ENCODE measurements at places on chromosomes 16 and 17.

GRCh38 chr17:82502207-82502606, 17.3 kb upstream of the FOXK2 start:
- no peak for DNase-seq

- DNase-seq, result no peak
Measured at GRCh38 chr17:74210191-74211140, 2.9 kb upstream of the TTYH2 start.

GRCh38 chr16:46839986-46840443, 9.0 kb upstream of the C16orf87 start:
- DNase-seq, result no peak

DNA sequence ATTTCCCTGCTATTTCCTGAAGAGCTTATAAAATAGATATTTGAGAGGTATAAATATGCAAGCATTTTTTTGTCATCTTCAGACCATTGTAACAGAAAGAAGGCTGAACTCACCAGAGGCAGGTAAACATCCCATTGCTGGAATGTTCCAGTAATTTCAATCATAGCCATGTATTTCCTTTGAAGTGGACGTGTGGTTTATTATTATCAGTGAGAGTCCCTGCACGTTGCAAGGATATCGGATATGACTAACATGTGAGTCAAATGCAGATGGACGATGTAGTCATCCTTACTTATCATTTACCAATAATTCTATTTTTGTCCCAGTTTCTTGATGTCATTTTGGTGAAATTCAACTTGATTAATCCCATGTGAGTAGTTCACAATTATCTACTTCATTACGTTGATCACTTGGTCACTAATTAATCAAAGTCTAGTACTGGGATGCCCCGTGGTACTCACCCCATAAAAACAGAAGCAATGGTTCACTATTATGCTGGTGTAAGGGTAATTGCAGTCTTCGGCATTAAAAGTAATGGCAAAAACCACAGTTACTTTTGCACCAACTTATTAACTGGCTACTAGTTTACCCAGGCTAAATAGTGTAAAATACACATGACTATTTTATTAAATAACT, 89.5 kb downstream of the VAT1L start:
- peak; percentile 55 for DNase-seq

GRCh38 chr16:49701789-49702494, 154.0 kb downstream of the ZNF423 start:
- no peak for DNase-seq

DNA sequence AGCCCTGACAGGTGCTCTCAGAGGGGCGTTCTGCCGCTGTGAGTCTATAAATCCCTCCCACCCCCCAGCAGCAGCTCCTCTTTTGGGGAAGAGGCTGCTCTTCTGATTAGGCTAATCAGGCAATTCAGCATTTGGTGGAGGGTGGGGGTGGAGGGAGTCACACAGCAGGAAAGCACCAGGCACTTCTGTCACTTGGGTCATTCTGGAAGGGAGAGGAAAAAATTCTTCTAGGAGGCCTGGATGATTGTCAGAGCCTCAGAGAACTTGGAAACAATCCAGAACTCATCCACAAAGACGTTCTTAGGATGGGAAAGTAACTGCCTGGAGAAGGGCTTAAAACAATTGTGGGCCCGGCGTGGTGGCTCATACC, 7.3 kb upstream of the SSTR2 start:
- no peak for DNase-seq

DNA sequence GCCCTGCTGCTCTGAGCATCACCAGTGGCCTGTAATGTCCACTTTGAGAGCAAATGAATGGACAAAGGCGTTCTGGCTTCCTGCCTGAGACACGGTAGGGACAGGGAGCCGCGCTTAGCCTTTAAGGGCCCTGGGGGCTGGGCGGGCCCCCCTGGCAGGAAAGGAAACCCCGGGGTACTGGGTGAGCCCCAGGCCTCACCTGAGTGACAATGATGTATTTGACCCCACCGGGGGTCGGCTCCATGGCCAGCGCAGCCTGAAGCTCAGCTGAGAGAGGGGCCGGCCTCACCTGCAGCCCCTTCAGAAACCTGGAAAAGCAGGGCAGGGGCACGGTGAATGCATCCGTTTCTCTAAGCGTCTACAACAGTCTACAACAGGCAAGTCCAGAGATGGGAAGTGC, 2.2 kb upstream of the CYBA start:
- no peak for DNase-seq

- DNase-seq, result no peak
Measured at GRCh38 chr17:20087538-20088250, 78.5 kb downstream of the SPECC1 start.

DNA sequence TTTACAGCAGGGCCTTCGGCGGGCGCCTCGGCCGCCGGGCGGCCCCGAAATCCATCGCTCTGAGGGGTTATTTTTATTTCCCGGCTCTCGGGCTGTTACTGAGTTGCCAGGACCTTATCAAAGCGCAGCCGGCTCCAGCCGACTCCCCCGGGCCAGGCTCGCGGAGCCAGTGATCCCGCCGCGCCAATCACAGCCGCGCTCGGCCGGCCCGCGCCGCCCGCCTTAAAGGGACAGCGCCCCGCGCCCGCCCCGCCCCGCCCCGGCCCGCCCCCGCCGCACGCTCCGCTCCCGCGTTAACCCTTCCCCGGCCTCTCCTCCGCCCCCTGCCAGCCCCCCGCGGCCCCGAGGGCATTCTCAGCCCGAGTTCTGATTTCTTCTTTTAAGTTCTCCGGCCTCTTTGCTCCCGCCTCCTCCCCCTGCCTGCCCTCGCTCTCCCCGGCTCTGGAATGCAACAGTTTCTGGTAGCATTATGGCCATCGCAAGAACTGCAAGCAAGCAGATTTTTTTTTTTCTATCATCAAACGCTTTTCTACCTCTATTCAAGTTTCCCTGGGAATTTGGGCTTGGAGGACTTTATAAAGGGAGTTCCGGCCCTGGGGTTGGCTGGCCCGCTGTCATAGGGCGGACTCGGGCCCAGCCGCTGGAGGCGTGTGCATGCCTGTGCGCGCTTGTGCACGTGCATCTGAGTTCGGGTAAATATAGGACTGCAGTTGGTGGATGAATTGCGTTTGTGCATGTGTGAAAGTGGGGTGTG, at the start of gene AXIN2:
Gene AXIN2 (minus strand): TSS at position 197 of the 754 bp plus-strand sequence. CDS start 3,028 bp downstream, outside the sequence.
- DNase-seq, result peak; percentile 74

- no peak for DNase-seq
Measured at GRCh38 chr16:89957216-89957785, 8.7 kb downstream of the DEF8 start.

GRCh38 chr17:17848311-17849082, 11.7 kb upstream of the SREBF1 start:
- DNase-seq, result no peak

DNA sequence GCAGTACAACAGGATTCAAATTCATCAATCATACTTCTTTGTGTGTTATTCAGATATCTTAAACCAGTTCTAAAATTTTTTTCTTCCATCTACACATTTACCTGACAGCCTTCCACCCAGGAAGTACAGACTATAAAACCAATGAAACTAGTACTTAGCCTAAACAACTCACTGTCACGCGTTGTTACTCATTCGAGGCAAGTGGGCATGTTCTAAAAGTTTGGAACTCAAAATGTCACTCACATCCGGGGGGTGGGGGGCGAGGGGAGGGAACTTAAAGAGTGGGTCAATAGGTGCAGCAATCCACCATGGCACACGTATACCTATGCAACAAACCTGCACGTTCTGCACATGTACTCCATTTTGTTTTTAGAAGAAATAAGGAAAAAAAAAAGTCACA, 90.4 kb upstream of the PLEKHM1 start:
- no peak for DNase-seq

DNA sequence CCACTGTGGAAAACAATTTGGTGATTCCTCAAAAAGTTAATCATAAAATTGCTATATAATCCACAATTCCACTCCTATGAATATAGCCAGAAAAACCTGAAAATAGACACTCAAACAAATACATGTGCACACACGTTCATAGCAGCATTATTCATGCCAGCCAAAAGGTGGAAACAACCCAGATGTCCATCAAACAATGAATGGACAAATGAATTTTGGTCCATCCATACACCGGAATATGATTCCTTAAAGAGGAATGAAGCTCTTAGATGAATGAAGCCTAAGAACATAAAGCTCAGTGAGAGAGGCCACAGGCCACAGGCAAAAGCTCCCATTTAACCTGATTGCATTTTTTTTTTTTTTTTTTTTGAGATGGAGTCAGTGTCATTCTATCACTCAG, 114.6 kb upstream of the TNRC6C start:
- DNase-seq, result no peak

DNA sequence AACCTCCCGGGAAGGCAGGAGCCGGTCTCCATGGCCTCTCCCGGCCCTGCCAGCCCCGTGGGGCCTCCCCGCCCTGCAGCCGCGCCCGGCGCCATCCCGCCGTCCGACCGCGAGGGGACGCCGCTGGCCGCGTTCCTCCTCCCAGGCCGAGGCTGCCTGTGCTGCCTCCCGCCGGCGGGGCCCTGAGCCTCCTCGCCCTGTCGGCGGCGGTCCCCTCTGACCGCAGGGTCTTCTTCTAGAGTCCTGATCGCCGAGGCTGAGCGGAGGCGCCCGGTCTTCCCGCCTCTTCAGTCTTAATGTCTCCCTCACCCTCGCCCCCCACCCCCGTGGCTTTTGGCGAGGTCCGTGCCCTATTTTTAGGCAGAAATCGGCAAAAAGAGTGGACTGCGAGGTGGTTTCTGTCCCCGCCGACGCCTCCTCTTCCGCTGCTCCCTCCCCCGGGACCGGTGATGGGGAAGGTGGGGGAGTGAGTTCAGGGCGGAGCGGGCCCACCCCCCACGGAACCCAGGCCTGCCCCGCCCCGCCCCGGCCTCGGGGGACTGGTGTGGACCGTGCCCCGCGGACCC, 794 bp upstream of the CPNE7 start:
- peak; percentile 65 for DNase-seq

DNA sequence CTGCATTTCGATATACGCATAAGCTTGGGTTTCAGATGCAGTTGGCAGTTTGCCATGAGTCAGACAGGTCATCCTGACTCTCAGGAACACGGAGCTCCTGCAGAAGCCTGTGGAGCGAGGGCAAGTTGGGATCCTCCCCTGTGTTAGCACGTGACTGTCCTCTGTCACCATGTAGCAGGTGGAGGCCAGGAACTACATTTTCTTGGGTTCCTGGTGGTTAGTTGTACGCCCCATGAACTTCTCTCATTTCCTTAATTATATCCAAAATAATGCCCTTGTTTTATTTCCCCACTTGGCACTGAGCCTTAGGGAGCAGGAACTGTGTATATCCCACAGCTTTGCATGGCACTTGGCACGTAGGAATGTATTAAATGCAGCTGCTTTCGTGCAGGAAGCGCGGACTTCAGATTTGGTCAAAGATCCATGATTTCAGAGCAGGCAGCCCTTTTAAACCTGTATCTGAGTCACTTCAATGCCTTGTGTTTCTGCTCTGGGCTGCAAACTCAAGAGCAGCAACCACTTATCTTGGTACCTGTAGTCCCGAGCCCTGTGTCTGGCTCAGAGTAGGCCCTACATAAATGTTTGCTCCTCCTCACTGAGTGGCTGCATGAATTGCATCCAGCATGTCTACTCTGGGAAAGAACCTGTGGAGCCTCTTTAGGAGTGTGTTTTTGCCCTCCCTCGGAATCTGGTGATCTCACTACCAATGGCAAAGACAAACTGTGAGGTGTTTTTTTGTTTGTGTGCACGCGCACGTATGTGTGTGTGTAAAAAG, 428.4 kb downstream of the MAF start:
- no peak for DNase-seq

DNA sequence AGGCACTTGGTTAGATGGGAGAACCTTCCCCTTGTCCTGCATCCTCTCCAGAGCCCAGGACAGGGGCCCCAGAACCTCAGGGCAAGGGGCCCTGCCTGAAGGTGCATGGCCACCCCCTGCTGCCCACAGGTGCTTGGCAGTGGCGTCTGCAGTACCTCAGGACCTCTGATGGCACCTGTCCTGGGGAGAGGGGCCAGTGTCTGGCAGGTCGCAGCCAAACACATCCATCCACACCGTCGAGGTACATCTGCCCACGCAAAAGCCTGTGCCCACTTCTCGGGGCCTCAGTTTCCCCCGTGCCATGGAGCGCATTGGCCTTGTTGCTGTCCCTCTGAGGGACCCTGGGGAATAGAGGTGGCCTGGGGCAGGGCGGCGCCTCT, 9.3 kb downstream of the MAP2K3 start:
- no peak for DNase-seq

- no peak for DNase-seq
Measured at GRCh38 chr17:46764000-46764708, 54.3 kb downstream of the WNT3 start.

DNA sequence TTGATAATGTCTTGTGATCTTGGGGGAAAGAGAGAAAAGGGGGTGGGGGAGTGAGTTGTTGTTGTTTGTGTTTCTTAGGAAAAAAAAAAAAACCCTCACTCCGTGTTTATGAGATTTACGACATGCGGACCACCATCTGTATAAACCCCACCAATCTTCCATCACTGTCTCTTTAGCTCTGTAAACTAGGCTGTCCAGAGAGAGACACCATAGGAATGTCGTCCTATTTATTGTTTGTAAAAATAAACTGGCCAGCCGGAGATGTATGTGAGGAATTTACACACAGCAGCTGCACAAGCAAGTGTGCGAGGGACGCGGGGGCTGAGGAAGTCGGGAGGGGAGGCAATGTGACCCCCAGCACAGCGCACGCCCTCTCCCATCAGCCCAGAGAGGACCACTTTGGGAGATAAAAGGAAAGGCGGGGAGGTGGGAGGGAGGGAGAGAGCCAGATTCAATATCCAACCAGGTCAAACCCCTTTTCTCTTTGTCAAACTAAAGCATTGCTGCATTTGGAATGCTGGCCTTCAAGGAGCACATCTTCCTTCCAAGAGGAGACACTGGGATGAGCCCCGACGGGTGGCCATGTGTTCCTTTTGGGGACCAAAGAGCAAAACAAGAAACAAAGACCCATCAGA, 136.2 kb upstream of the SALL1 start:
- no peak for DNase-seq

- no peak for DNase-seq
Measured at GRCh38 chr17:6796017-6796886, 20.2 kb downstream of the FBXO39 start.

- peak; percentile 35 for DNase-seq
Measured at GRCh38 chr16:87203060-87203656, 114.0 kb downstream of the C16orf95 start.

GRCh38 chr17:57899822-57900221, 50.0 kb upstream of the MRPS23 start:
- no peak for DNase-seq

GRCh38 chr17:64420143-64420670, 28.7 kb upstream of the MILR1 start:
- peak; percentile 82 for DNase-seq

- no peak for DNase-seq
Measured at GRCh38 chr17:78658281-78658785, 81.1 kb upstream of the DNAH17 start.

- no peak for DNase-seq
Measured at GRCh38 chr17:49456183-49456965, 38.7 kb upstream of the NGFR start.

DNA sequence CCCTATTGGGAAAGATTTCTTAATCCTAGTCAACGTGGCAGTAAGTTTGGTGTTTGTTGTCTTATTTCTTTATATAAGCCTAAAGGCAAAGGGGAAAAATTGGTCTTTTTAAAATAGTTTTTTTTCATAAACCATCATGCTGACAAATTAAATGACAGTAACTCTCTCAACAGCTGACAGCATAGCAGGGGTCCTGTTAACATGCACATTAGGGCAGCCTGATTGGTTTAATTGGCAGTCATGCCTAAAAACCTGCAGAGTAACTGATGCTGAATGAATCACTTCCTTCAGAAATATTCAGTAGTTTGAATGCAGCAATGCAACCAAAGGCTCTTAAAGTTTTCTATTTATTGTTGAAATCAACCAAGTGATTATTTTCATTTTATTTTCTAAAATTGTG, 85.4 kb downstream of the ITFG1 start:
- DNase-seq, result no peak
